GM19239 (cell line): ENCODE measurements at places on chromosomes 1 and 21.

- no peak for DNase-seq
Measured at GRCh38 chr1:156673387-156674121, 3.7 kb downstream of the NES start.

DNA sequence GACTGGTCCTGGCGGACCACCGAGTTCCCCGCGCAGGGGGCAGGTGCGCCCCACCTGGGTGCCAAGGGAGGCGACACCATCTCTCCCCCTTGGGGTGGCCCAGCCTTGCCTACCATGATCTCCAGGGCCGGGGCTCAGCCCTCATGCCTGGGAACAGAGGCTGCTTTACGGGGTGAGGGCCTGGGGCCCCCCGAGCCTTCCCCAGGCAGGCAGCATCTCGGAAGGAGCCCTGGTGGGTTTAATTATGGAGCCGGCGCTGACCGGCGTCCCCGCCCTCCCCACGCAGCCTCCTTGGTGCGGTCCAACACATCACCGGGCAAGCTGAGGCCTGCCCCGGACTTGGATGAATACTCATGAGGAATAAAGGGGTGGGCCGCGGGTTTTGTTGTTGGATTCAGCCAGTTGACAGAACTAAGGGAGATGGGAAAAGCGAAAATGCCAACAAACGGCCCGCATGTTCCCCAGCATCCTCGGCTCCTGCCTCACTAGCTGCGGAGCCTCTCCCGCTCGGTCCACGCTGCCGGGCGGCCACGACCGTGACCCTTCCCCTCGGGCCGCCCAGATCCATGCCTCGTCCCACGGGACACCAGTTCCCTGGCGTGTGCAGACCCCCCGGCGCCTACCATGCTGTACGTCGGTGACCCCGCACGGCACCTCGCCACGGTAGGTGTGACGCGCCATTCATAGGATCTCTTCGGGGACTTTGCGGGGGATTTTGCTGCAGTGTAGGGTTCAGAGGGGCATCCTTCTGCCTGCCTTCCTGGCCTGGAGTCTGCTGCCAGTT is 38.2 kb downstream of the TP73 start:
- DNase-seq: no peak

GRCh38 chr1:203789966-203790365 is 5.5 kb upstream of the ZBED6 start:
- DNase-seq: no peak

DNA sequence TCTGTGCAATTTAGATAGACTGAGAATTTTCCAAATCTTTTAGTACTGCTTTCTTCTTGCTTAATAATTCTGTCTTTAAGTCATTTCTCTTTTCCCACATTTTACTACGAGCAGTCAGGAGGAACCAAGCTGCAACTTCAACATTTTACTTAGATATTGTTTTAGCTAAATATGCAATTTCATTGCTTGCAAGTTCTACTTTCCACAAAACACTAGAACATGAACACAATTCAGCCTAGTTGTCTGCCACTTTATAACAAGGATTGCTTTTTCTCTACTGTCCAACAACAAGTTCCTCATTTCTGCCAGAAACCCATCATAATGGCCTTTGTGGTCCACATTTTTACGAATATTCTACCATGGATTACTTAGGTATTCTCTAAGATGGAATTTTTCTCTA is 36.6 kb downstream of the SORT1 start:
- no peak for DNase-seq
